ENCODE measurements at places on chromosomes 7 and 10.

GRCh38 chr10:123301077-123301857 lies 147.1 kb downstream of the BUB3 start:
- DNase-seq, result no peak

GRCh38 chr10:112434988-112435619 lies 11.6 kb downstream of the ZDHHC6 start:
- no peak for DNase-seq

DNA sequence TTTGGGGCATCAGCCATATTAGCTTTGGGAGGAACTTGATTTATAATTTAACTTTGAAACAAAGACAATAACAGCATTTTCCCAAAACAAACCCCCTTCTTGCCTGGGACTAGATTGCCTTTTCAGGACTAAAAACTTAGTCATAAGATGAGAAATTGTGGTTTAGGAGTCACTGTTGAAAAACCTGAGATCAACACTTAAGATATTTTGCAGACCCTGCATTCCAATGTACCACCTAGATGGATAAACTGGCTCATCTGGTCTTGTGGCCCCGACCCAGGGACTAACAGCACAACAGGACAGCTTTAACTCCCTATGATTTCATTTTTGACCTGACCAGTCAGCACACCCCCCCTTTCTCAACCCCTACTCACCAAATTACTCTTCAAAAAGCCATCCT lies 1165.4 kb downstream of the XPNPEP1 start:
- no peak for DNase-seq

GRCh38 chr10:30675791-30676718 lies 46.5 kb upstream of the LYZL2 start:
- DNase-seq, result no peak
